CD4-positive, alpha-beta memory T cell (primary cell): ENCODE measurements at places on chromosomes 1 and 21. TPM values are rescaled to one million over a fixed set of nuclear protein-coding genes. Genes with fewer than 3 reads are reported as not detected.

GRCh38 chr1:41851589-41851988, 67.1 kb downstream of the HIVEP3 start:
- DNase-seq: no peak
- no peaks in the 10 kb centered on the region for H3K4me1 ChIP-seq
- no peak overlapping the region for H3K4me3 ChIP-seq
- no peak overlapping the region for H3K27ac ChIP-seq
- no peaks in the 10 kb centered on the region for H3K36me3 ChIP-seq
- no peaks in the 10 kb centered on the region for H3K27me3 ChIP-seq

- H3K4me3 ChIP-seq: no peak overlapping the region
- H3K36me3 ChIP-seq: no peaks in the 10 kb centered on the region
- H3K27me3 ChIP-seq: no peaks in the 10 kb centered on the region
These were observed 1.8 kb downstream of the RAB13 start for GRCh38 chr1:153984123-153984894.

DNA sequence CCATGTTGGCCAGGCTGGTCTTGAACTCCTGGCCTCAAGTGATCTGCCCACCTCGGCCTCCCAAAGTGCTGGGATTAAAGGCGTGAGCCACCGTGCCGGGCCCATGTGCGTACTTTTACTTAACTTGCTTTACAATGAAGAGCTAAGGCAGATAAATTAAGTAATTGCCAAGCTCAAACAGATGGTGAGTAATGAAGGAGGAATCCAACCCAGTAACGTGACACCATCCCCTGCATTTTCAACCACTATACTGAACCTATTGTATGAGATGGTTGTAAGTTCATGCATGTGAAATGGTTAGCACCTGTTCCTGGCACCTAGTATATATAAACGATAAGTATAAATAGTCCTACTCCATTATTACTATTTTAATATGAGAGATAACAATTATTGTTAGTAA, 588.0 kb upstream of the BEND5 start:
- H3K36me3 ChIP-seq: no peaks in the 10 kb centered on the region
- DNase-seq: no peak
- no peaks in the 10 kb centered on the region for H3K4me1 ChIP-seq
- no peaks in the 10 kb centered on the region for H3K27me3 ChIP-seq
- H3K4me3 ChIP-seq: no peak overlapping the region

DNA sequence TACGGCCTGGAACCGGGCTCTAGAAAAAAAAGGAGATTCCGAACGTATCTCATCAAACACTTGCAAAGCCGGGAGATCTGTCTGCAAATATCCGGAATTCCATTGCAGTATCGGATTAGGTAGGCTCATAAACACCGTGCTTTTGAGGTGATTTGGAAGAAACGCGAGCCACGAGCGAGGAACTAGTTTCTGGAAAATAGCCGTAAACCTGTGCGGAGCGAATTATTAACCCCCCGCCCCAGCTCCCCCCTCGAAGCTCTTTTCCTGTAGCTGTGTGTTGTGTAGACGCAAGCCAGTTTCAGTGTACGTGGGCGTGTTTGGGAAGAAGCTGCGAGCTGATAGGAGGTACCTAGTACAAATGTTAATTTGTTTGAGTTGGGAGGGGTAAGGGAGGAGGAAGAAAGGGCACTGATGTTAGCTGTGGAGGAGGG, 1.1 kb downstream of the RALGPS2 start:
- DNase-seq: peak; percentile 62
- H3K4me3 ChIP-seq: peak overlapping the region; percentile 63
- no peaks in the 10 kb centered on the region for H3K27me3 ChIP-seq
- H3K27ac ChIP-seq: peak overlapping the region; percentile 47
- H3K36me3 ChIP-seq: no peaks in the 10 kb centered on the region
- H3K4me1 ChIP-seq: peaks cover 14% of the 10 kb centered on the region

DNA sequence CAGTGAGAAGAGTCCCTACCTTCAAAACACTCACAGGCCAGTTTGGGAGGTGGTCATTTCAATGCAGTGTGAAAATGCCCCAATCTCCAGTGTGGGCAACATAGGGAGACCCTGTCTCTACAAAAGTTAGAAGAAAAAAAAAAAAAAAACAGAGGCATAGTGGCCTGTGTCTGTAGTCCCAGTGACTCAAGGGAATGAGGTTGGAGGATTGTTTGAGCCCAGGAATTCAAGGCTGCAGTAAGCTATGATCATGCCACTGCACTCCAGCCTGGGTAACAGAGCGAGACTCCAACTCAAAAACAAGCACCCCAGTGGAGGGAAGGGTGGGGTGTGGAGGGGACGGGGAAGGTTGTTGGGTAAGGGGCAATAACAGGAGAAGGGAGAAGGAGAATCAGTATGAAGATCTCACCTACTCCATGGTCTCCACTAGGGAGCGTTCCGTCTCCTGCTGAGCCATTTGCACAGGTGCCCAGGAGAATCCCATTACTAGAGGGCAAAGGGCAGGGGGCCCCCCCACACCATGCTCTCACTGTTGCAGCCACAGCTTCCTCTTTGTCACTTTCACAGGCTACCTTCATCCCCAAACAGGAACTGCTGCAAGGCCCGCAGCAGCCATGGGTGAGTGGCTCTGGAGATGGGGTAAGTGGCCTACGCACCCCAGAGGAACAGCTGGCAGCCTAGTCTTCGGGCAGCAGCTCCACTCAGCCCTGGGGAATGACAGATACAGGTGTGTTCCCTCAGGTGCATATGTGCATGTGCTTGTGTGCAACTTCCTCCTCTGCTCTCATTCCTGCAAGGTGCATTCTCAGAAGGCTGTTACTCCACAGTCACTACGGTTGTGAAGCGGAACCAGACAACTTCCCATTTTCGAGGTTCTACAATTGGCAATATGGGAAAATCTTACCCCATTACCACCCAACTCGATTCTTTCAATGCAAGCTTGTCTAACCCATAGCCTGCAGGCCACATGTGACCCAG, 87.9 kb upstream of the LYST start:
- peaks cover 34% of the 10 kb centered on the region for H3K4me1 ChIP-seq
- H3K27ac ChIP-seq: no peak overlapping the region
- no peaks in the 10 kb centered on the region for H3K36me3 ChIP-seq

DNA sequence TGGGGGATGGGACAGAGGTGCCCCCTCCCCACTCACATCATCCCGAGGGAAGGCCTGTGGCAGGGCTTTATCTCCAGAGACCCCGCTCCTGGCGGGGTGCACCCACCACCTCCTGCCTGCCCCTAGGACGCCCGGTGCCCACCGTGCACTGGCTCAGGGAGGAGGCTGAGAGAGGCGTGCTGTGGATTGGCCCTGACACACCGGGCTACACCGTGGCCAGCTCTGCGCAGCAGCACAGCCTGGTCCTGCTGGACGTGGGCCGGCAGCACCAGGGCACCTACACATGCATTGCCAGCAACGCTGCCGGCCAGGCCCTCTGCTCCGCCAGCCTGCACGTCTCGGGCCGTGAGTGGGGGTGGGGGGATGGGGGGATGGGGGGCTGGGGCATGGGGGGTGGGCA, 71.7 kb downstream of the TRIM11 start:
- no peak overlapping the region for H3K4me3 ChIP-seq
- H3K36me3 ChIP-seq: no peaks in the 10 kb centered on the region
- DNase-seq: no peak

DNA sequence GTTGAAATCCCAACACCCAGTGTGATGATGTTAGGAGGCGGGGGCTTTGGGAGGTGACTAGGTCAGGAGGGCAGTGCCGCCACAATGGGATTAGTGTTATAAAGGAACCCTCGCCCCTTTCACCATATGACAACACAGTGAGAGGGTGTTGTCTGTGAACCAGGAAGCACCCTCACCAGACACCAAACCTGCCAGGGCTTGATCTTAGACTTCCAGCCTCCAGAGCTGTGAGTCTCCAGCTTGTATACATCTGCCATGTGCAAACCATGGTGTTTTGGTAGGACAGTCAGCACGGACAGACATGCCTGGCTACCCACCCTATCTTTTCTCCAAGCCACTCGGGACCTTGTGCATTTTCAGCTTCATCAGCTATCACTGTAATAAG, 4.0 kb downstream of the TRIM11 start:
- no peak overlapping the region for H3K4me3 ChIP-seq
- peaks cover 38% of the 10 kb centered on the region for H3K36me3 ChIP-seq
- DNase-seq: no peak
- peaks cover 54% of the 10 kb centered on the region for H3K4me1 ChIP-seq

DNA sequence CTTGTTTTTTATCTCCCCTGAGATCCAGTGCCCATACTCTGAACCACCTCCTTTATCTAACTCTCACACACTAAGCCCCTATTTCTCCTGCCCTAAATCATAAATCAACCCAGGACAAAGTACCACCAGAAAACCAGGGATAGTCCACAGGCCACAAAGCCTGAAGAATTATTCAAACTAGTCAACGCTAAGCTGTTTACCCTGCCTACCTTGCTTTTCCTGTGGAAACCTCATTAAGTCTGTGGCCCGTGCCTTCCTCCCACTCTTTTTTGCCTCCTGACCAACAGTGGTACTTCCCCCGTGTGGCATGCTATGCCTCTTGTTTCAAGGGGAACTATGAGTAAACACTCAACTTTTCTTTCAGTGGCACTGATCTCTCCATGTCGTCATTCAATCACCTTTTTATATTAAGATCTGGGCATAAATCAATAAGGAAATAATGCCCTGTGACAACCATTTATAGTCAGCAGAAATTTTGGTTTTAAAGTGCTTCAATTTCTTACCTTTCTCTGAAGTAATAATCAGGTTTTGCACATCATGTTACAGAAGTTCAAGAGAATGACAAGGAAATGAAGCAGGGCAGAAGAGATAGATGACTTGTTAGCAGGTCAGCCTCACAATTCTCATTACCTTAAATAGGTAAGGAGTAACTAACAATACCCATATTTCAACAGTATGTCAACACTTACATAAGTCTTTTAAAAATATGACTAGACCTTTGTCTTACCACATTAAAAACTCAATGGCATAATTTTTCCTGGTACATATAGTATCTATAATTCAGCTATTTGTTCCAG, 32.1 kb downstream of the EYA3 start:
- peak overlapping the region; percentile 31 for H3K27ac ChIP-seq
- peak; percentile 33 for DNase-seq
- no peak overlapping the region for H3K4me3 ChIP-seq
- H3K36me3 ChIP-seq: no peaks in the 10 kb centered on the region

DNA sequence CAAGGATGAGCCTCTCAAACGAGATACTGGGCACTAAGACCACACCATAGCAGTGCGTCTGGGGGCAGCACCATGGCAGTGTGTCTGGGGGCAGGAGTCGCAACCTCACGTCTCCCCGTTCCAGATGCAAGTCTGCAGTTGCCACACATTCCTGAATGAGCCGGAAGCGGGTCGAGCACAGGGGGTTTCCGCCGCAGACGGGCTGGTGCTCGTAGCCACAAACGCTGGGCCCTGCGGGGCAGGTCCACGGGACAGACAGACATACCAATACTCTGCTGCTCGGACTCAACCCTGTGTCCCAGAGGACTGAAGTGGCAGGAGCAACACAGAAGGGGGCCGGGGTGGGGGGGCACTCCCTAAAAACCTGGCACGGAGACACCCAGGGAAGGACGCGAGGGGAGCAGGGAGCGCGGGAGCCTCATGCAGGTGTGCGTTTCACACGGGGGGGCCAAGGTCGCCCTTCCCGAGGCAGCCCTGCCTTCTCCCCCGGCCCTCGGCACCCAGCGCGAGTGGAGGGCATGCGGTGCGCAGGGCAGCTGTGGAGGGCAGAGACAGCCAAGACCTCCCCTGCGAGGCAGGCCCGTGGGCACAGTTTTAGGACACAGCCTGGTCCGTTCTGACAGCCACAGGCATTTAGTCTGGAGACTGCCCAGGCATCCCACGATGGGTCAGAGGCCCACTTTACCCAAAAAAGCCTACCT, 24.5 kb downstream of the PTTG1IP start:
- H3K4me1 ChIP-seq: peaks cover 35% of the 10 kb centered on the region
- no peak overlapping the region for H3K27ac ChIP-seq
- no peak overlapping the region for H3K4me3 ChIP-seq
- H3K36me3 ChIP-seq: peaks cover 26% of the 10 kb centered on the region
- DNase-seq: no peak

DNA sequence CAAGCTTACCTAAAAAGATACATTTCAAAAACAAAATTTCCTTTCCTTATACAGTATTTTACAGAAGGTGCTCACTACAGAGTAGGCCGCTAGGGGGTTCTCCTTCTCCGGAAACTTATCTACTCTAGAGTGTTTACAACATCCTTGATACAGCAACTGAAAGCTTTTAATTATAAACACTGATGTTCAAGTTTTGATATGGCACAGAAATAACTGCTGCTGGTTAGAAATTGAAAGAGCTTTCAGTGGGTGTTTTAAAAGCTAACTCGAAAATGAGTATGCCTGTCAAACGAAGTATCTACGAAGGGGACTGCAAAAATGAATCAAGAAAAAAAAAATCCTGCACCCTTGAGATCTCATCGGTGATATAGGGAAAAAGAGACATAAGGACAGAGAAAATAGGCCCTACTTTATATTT, 1.0 kb downstream of the YOD1 start:
- peaks cover 14% of the 10 kb centered on the region for H3K36me3 ChIP-seq
- H3K4me3 ChIP-seq: peak overlapping the region; percentile 85
- no peaks in the 10 kb centered on the region for H3K27me3 ChIP-seq
- H3K4me1 ChIP-seq: peaks cover 64% of the 10 kb centered on the region

DNA sequence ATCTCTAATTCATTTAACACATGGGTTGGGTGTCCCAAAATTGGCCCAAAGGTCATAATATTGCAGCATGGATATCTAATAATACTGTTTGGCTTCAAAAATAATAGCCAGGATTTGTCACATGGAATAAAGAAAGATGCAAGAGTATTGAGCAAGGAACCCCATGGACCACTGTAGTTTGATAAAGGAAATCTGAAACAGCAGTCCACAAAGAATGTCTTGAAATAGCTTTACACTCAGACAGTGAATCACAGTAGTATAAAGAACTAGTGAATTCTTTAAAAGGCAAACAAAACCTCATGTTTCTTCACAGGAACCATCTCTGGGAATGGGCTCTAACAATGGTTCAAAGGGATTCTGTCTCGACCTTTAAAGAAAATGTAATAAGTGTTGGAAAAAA, 576.1 kb upstream of the ZRANB2 start:
- no peak overlapping the region for H3K4me3 ChIP-seq
- H3K27me3 ChIP-seq: no peaks in the 10 kb centered on the region
- H3K36me3 ChIP-seq: no peaks in the 10 kb centered on the region
- H3K27ac ChIP-seq: no peak overlapping the region
- no peak for DNase-seq

GRCh38 chr1:6864166-6864565, 78.9 kb downstream of the CAMTA1 start:
- no peaks in the 10 kb centered on the region for H3K4me1 ChIP-seq
- H3K27me3 ChIP-seq: no peaks in the 10 kb centered on the region
- no peak overlapping the region for H3K4me3 ChIP-seq
- DNase-seq: no peak

The KLF18 gene
- total RNA-seq: not detected

The UBR4 gene
- 154 TPM for total RNA-seq

The LIN28A gene
- not detected for total RNA-seq

The SLFNL1 gene
- total RNA-seq: 1.6 TPM

The FOXD3 gene
- total RNA-seq: not detected

The TEDDM1 gene
- not detected for total RNA-seq

The PLA2G2A gene
- not detected for total RNA-seq

The OR10X1 gene
- not detected for total RNA-seq

The C8B gene
- total RNA-seq: not detected

The RNU1-1 gene
- 3,010 TPM for total RNA-seq

The FLG2 gene
- not detected for total RNA-seq
